ENCODE measurements at places on chromosomes 4 and X. TPM values are rescaled to one million over a fixed set of nuclear protein-coding genes. Genes with fewer than 3 reads are reported as not detected.

The TSPAN7 gene
- total RNA-seq: not detected

The CSAG3 gene
- not detected for total RNA-seq

The PGAM4 gene
- total RNA-seq: not detected

The FAM3A gene
- total RNA-seq: 24.5 TPM

The PDCL2 gene
- total RNA-seq: not detected

The MAGEB1 gene
- not detected for total RNA-seq

The PHOX2B gene
- not detected for total RNA-seq

The BEX5 gene
- not detected for total RNA-seq

The SH3D19 gene
- 3.5 TPM for total RNA-seq

The SASH3 gene
- total RNA-seq: not detected

The MAGEA9B gene
- not detected for total RNA-seq

The KCNE5 gene
- 1.3 TPM for total RNA-seq
